ENCODE measurements at places on chromosomes 5 and 9.

DNA sequence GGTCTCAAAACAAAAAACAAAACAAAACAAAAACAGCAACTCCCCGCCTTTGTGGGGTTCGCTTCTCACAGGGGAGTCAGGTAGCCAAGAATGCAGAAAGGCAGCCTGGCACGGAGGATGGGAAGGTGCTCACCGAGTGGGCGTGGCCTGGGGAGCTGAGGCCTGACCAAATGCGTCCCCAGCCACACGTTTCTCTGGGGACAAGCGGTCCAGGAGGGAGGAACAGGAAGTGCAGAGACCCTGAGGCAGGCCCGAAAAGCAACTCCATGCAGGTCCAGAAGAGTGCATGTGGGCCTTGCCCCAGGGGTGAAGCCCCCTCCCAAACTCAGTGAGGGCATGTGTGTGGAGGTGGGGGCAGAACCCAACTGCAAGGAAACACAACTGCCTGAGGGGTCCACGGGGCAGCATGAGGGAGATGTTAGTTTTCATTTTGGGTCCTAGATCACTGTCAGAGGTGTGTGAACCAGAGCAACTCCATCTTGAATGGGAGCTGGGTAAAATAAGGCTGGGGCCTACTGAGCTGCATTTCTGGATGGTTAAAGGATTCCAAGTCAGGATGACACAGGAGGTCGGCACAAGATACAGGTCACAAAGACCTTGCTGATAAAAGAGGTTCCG lies 2.6 kb upstream of the UAP1L1 start:
- DNase-seq, result no peak

GRCh38 chr5:114949756-114950155 lies 220.0 kb downstream of the TRIM36 start:
- DNase-seq, result no peak

- no peak for DNase-seq
These were observed 211.1 kb upstream of the TLE4 start for GRCh38 chr9:79360387-79361347.

DNA sequence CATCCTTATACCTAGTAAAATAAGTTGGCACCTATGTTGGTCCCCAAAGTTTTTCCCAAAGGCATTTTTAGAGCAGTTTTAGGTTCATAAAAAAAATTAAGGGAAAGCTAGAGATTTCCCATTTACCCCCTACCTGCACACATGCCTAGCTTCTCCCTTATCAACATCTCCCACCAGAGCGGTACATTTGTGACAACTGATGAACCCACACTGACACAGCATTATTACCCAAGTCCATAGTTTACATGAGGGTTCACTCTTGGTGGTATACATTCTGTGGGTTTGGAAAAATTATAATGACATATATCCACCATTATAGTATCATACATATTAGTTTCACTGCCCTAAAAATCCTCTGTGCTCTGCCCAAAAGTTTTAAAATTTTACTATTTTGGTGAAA lies 12.0 kb downstream of the RAD1 start:
- DNase-seq, result no peak

- DNase-seq, result no peak
These were observed 55.2 kb upstream of the SHISAL2B start for GRCh38 chr5:64634997-64635686.

DNA sequence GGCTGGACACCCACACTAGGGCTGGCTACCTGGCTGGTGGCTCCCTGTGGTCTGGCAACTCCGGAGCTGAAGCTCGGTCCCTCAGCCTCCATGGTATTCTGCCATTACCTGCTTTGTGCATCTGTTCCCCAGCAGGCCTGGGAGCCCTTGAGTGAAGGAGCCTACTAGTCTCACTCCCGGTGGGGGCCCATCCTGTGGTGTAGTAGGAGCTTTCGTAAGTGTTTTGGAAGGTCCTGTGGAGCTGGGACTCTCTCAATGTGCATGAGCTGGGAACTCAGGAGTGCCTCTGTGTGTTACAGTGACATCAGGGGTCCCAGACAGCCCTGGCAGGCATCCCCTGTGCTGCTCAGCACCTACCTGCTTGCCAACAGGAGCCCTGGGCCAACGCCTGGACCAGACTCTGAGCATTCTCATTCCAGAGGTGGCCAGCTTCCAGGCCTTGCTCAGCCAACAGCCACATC lies 267.1 kb downstream of the GADD45G start:
- DNase-seq, result no peak

DNA sequence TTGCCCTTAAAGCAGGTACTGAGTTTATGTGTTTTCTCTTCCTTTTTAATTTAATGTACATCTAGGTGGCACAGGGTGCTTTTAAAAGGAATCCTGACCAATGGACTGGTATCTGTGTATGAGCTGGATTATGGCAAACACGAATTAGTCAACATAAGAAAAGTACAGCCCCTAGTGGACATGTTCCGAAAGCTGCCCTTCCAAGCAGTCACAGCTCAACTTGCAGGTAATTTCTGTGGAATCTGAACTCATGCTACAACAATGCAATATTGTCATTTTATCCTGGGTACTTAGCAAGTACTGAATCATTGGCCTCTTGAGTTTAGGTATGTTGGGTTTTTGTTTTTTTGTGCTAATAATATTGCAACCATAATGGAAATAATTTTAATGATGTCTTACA lies 14.4 kb upstream of the TMOD1 start:
- DNase-seq, result no peak

GRCh38 chr9:121822093-121823085 lies 171.0 kb downstream of the DAB2IP start:
- no peak for DNase-seq

DNA sequence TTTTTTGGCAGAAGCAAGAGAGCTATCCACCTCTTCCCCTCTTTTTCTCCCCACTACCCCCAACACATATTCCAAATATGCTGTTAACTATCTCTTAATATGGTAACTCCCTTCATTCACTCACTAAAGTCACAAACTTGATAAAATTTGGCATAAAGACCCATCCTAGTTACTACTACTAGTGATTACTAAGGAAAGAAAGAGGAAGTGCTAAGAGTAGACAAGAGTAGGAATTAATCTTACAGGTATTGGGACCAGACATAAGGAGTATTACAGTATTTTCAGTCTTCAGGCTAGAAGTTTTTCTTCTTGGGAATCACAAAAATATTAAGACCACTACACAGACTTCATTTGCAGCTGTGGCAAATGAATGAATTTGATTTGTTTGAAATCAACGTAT lies 2.2 kb downstream of the ADAMTS6 start:
- no peak for DNase-seq

DNA sequence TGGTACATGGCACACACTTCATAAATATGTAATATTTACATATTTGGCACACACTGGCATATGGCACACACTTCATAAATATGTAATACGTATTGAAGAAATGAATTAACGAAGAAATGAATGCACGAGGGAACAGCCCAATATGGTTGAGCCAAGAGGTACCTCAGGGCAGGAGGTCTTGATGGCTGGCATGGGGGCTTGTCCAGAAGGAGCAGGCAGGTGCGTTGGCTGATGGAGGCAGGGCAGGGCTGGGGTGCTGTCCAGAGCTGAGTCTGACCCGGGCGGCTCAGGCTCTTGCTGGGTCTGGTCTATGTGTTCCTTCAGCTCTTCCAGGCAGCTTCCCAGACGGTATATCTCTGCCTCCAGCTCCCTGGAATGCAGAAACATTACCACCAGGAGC lies 26.2 kb downstream of the AKNA start:
- DNase-seq, result no peak

DNA sequence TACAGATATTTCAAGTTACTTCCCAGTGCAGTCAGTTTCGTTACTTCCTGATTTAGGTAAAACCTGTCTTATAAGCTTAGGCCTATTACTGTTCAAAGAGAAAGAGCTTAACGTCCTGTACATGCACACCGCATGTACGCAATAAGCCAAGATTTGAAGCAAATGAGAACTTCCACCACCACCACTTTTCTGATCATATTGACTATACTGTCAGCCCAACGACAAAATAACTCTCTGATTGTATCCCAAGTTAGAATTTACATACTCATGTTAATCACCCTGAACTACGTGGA lies 5.1 kb downstream of the NFIB start:
- DNase-seq, result no peak

Measured in stimulated activated CD8-positive, alpha-beta memory T cell treated with anti-CD3 and anti-CD28 coated beads, Interleukin-7, amount 100 ng/mL, for 48 hours (primary cell).